Activated naive CD4-positive, alpha-beta T cell treated with Interleukin-2 at 50 U/mL for 16 hours (primary cell): ENCODE measurements at places on chromosomes 4 and X.

- DNase-seq = no peak
Measured at GRCh38 chrX:103431316-103431715, 55.0 kb downstream of the BEX3 start.

DNA sequence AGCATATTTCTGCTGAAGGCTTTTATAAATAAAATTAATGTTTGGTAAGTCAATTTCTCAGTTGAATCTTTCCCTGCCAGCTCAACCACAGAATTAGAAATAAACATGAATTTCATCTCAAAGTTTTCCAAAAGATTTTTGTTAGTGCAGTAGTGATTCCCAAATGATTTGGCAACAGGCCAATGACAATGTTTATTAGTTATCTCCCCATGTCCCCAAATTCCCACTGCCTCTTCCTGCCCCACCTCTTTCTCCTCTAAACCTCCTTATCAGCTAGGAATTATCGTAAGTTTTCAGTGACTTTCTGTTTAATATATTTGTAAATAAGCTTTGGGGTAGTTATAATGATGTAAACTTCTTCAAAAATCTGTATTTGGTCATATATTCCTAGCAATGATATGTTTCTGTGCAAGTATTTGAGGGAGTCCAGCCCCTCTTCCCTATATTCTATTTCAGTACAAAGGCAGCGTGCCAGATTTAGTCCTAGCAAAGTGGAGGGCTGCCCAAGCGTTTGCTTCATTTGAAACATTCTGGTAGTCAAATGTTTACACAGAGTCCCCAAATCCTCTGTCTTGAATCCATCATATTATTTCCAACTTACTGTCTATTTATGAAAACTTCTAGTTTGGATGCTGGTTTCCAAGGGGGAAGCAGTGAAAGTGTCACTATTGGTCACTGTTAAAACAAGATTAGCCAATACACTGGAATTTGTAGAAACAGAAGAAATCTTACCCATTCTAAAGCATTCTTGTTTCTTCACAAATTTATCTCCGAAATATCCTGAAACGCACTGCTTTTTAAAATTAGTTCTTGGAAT, 33.7 kb upstream of the ANKRD50 start:
- DNase-seq = no peak

DNA sequence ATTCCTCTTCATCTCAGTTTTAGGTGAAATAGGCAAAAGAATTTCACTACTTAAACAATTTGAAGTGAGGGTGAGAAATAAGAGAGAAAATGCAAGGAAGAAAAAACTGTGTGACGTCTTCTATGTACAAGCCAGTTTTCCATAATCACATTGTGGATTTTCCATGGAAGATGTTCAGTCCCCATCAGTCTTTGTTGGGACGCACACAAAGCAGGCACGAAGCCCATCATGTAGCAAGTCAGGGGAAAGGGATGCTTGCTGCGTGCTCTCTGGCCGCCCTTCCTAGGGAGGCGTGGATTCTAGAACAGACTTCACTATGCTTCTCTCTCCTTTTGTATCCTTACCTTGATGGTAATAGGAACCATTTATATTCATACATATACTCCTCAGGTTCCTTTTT, 54.7 kb downstream of the RBPJ start:
- no peak for DNase-seq

GRCh38 chrX:31224381-31225012, 152.7 kb upstream of the FTHL17 start:
- no peak for DNase-seq
